GM12864 (cell line): ENCODE measurements at places on chromosomes 4 and X.

DNA sequence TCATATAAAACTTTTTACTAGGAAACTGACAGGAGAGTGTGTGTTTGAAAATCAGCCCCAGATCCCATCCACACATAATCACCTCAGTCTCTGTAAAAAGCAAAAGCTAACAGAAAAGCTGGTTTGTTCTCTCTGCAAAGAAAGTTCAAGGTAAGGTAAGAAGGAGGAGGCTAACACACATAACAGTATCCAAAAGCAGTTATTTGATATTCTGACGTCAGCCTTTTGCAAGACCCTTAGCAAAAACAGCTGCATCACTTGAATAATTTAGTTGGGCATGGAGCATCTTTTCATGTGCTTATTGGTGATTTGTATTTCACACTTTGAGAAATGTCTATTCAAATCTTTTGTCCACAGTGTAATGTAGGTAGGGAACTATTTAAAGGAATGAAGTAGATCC lies 5.5 kb downstream of the TCEAL9 start:
- DNase-seq: no peak

GRCh38 chrX:45351478-45351877 lies 150.8 kb upstream of the DIPK2B start:
- DNase-seq: no peak

- no peak for DNase-seq
Measured at GRCh38 chr4:5993876-5994811, 24.1 kb downstream of the C4orf50 start.

DNA sequence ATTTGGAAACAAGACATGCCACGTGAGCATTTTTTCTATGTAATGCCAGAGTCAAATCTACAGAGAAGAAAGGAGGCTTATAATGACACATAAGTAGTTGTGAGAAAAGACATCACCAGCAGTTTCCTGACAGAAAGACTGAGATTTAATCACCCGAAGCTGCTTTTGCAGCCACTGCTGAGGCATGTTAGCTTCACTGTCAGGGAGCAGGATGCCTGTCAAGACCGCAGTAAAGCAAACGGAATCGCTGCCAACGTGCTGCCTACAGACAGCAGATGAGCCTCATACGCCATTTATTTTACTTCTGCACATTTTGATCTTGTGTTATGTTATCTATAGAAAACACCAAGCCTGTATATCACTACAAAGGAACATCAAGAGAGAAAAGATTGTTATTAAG lies 68.7 kb upstream of the NDST3 start:
- DNase-seq: no peak

DNA sequence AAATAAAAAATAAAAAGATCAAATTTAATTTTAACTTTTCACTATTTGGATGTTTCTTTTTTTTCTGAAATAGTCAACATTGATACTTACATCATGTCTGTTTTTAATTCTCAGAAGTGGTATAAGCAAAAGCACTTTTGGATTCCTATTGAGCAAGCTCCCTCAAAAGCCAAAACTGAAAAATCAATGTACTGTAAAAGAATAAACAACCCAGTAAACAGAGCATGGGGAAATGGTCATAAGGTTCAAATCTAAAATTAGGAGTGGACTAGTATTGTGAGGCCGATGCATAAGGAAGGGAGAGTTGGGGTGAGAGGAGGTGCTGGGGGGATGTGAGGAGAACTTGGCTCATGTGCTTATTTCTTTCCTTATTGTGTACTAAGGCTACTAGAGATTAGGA lies 37.9 kb downstream of the NUDT6 start:
- DNase-seq: no peak

DNA sequence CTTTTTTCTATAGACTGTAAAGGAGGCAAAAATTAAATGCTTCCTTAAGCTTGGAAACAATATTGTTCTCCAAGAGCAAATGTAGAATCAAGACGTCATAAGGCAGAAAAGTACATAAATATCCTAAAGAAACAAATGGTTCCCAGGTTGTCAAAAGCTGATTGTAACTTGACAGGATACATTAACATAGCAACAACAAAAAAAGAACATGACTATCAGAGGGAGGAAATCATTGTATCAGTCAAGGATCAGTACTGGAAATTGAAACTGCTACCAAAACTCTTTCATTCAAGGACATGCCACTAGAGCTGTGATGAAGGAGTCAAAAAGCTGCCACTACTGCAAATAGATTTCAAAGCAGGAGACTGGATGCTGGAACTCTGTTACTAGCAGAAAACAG lies 168.3 kb downstream of the BTC start:
- DNase-seq: no peak

DNA sequence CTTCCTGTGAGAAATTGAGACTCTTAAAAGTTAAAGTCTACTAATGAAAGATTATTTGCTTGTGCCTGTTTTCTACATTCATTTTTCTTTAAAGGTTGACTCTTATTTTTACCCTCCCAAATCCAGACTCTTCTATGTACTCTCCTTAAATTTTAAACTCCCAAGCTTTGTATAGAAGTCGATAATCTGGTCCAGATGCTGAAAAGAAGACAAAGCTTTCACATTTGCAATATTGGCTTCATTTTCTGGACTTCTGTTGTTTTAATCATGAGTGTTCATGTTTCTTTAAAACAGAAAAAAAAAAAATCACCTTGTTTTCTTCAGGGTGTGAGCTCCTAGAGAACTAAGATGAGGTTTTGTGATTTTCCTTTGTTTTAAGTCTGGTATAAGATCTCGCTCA lies 53.2 kb upstream of the TBC1D14 start:
- no peak for DNase-seq

GRCh38 chr4:124717101-124717500 lies 4.6 kb upstream of the ANKRD50 start:
- DNase-seq: no peak

GRCh38 chr4:90159193-90159592 lies 32.0 kb downstream of the CCSER1 start:
- no peak for DNase-seq

GRCh38 chr4:19657856-19658255 lies 593.8 kb upstream of the SLIT2 start:
- DNase-seq: no peak

DNA sequence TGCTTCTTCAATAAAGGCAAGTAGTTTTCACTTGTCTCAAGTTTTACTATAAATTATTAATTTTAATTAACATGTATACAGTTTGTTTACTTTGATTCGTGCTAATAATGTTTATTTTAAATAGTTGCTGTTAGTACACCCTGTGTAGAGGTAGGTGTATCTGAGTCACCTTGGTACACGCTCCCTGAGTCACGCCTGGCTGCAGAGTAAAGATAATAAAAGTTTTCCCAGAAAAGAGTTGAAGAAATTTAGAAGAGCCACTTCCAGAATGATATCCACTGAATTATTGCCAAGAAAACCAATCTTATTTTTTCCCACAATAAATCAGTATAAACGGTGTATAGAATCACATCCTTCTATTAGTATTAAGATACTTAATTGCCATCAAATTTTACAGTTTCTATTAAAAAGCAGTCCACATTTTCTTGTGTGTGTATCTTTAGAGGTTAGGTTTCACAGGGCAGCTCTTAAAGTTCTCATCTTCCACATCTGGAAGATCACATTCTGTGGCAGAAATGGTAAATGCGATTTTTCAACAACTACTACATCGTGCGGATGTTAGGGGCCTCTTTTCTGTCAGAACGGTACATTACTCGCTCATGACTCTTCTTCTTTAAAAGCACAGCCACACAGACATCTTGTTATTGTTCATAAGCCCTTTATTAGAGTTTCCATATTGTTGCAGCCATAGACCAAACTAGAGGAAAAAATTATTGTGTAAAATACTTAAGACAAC lies 55.4 kb downstream of the HADH start:
- no peak for DNase-seq

DNA sequence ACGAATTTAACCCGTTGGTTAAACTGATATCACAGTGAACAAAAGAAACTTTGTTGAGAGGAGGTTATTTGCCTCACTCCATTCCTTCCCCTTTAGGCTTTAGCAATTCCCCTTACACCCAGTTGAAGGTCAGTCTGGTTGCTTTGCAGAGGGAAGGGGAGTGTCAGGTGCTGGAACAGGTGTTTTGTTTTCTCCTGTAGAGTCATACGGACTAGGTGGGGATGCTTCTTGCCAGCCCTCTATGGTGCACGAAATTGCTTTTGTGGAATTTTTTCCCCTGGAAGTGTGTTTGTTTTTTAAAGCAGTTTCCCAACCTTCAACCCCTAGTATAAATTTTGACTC lies 33.1 kb downstream of the DLG3 start:
- DNase-seq: no peak

DNA sequence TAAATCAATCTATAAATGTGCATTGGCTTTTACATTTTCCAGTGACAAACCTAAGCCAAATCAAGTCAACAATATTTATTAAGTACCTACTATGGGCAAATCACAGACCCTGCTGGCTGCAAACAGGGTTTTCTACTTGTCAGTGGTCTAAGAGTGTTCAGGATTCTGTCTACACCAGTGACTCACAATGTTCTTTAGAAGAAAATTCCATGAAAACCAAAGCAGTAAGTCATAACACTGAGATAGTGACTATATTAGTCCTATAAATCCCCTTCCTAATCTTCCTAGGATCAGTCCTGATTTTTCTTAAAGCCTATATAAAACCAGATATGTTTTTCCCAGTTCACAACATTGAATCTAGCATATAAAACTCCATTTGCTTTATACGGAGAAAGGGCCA lies 69.7 kb downstream of the PPP3CA start:
- no peak for DNase-seq

DNA sequence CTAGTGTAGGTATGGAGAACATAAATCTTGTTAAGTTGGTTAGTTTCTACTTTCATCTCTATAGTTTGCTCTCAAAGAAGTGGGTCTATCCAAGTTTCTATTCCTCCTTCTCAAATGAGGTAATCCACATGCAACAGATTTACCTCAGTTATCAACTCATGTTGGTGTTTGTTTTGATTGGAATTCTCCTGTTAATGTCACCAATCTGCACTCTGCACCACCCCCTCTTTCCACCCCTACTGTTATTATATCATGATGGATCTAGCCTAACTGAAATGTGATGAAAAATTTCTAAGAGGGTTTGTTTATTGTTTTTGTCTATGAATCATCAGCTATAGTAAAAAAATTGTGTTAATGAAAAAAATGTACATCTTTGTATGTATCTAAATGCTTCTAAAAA lies 66.1 kb downstream of the AGTR2 start:
- DNase-seq: no peak

DNA sequence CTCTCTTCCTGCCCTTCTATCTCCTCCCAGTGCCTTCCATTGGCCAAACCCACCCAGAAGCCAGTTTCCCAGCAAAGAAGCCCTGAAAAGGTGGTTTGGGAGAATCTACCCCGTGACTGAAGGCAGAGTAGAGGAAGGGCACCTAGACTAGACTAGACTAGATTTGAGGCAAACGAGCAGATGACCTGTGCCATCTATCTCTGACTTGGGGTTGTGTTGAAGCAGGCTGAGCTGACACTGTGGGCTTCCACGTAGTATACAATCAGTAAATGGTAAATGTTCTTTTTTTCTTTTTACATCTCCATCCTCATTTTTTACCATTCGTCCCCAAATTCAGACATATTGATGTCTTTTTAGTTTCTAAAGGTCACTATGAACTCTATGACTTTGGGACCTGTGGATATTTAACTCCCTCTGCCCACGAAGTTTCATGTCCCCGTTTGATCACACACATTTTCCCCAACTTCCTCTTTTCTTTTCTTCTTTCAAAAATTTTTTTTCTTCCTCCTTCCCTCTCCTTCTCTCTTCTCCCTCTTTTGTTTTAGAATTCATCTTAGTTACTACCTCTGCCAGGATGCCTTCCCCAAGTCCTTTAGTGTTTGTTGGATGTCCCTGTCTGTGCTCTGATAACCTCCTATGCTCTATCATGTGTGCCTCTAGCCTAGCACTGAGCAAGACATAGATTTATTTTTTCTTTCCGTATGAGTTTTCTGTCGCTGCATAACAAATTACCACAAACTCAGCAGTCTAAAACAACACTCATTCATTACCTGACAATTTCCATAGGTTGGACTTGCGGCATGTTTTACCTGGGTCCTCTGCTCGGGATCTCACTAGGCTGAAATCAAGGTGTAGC lies 6.2 kb upstream of the AFF1 start:
- no peak for DNase-seq

DNA sequence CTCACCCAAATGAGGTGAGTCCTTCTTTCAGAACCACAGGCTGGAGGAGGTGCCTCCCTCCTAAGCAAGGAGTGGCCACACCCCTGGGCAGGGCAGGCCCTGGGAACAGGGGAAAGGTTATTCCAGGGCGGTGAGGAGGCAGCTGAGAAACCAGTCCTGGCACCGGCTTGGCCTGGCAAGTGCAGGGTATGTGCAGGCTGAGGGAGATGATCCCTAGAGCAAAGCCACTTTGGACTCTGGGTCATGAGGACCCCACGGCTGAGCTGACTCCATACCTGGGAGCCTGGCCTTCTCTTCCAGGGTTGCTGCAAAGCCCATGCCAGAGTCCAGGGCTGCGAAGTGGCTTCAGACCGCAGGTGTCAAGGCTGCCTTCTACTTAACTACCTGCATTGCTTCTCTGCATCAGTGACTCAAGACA lies 49.5 kb upstream of the HELT start:
- no peak for DNase-seq

DNA sequence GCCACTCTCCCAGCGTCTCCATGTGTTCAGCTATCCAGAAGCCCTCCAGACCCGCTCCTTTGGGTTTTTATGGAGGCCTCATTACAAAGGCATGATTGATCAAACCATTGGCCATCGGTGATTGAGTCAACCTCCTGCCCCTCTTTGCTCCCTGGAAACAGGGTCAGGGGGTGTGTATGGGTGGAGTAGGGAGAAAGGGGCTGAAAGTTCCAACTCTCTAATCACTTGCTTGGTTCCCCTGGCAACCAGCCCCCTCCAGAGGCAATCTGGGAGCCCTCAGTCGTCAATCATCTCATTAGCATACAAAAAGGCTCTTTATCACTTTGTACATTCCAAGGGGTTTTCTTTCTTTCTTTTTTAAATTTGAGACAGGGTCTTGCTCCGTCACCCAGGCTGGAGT lies 2.3 kb downstream of the TRIM2 start:
- no peak for DNase-seq

DNA sequence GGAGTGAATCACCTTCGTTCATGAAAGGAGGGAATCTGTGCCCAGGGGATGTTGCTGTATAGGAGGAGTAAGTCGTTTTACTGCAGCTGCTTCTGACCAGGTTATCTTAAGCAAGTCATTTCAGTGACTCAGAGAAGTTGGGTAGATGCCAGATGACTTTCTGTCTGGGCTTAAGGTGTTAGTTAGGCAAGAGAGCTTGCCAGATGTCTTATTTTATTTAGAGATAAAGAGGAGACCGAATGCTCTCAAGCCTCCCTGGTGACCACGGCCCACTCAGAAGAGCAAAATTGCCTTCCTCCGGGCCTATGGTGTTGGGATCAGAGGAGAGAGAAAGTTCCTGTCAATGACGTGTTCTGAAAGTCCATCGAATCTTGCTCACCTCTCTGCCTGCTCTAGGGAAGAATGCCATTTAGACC lies 16.3 kb upstream of the ZNF827 start:
- no peak for DNase-seq
